ENCODE measurements at places on chromosomes 7 and 10. TPM values are rescaled to one million over a fixed set of nuclear protein-coding genes. Genes with fewer than 3 reads are reported as not detected.

GRCh38 chr7:80387634-80388193 is 124.2 kb downstream of the GNAT3 start:
- no peaks in the 10 kb centered on the region for H3K4me1 ChIP-seq
- no peak for DNase-seq
- no peaks in the 10 kb centered on the region for H3K36me3 ChIP-seq
- no peak overlapping the region for H3K4me3 ChIP-seq
- H3K27ac ChIP-seq = no peak overlapping the region

GRCh38 chr10:110269374-110270318 is 35.1 kb downstream of the SMNDC1 start:
- no peak for DNase-seq
- peaks cover 2% of the 10 kb centered on the region for H3K27me3 ChIP-seq
- H3K4me1 ChIP-seq = peaks cover 27% of the 10 kb centered on the region
- peak overlapping the region; percentile 1 for H3K27ac ChIP-seq
- peak overlapping the region; percentile 43 for H3K4me3 ChIP-seq

- no peak overlapping the region for H3K27ac ChIP-seq
- no peak for DNase-seq
- no peaks in the 10 kb centered on the region for H3K4me1 ChIP-seq
- no peak overlapping the region for H3K4me3 ChIP-seq
- H3K36me3 ChIP-seq = no peaks in the 10 kb centered on the region
Measured at GRCh38 chr10:95506056-95506737, 55.0 kb downstream of the SORBS1 start.

DNA sequence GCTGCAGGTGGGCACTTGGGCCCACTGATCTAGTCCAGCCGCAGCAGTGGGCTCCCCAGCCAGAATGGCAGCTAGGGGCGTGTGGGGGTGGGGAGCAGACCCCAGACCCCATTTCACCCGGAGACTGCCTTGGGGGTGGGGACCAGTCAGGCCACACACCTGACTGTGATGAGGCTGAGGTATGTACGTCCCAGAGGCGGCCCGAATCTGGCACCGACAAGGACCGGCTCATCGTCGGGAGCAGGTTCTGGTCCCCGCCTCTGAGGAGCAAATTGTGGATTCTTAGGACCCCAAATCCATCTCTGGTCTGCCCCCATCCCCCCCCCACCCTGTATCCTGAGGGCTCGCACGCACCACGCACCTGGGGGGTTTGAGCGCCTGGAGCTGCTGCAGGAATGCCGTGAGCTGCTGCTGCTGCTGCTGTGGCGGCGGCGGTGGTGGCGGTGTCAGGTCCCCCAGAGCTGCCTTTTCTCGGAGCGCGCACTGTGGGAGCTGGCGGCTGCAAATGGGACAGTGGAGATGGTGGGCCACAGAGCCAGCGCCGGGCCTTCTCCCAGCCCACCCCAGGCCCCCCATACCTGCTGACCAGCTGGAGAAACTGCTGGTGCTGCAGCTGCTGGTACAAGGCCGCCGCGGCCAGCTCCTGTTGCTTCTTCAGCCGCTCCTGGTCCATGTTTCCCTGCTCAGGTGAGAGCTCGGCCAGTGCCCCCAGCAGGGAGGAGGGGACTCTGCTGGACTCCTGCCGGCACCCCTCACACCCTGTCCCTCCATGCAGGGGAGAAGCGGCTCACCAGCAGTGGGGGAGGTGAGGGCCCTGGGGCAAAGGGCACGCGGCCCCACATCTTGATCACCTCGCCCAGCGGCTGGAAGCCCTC is 10.2 kb downstream of the GIGYF1 start:
- no peaks in the 10 kb centered on the region for H3K27me3 ChIP-seq
- no peak overlapping the region for H3K4me3 ChIP-seq
- peaks cover 43% of the 10 kb centered on the region for H3K36me3 ChIP-seq
- peaks cover 24% of the 10 kb centered on the region for H3K4me1 ChIP-seq

DNA sequence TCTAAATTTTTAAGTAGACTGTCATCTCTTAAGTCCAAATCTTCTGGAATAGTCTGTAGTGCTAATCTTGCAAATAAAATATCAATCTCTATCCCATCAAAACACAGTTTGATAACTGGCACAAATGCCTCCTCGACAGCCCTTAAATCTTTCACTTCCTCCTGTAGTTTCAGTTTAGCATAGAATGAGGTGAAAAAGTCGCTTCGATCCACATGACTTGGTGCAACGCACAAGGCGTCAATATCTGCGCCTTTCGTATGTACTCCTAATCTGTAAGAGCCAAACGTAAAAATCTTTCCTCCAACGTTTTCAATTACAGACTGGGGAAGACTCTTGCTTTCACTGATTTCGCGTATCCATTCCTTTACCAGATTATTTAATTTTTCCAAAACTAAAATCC is 603 bp downstream of the PAPOLB start:
- no peak for DNase-seq
- H3K27me3 ChIP-seq = peaks cover 72% of the 10 kb centered on the region
- H3K4me3 ChIP-seq = no peak overlapping the region
- no peak overlapping the region for H3K27ac ChIP-seq
- H3K4me1 ChIP-seq = no peaks in the 10 kb centered on the region

The PTF1A gene
- total RNA-seq = not detected

The HYAL4 gene
- not detected for total RNA-seq

The SLC26A3 gene
- total RNA-seq = not detected

The RABGEF1 gene
- 22.1 TPM for total RNA-seq

The SPDYE16 gene
- 0.25 TPM for total RNA-seq

The HOXA10 gene
- total RNA-seq = not detected

The ZNF775 gene
- 7.1 TPM for total RNA-seq
